GDM1 (cell line): ENCODE measurements at places on chromosomes 7 and 10.

GRCh38 chr10:28282336-28282735 is 20.5 kb downstream of the MPP7 start:
- DNase-seq: no peak

DNA sequence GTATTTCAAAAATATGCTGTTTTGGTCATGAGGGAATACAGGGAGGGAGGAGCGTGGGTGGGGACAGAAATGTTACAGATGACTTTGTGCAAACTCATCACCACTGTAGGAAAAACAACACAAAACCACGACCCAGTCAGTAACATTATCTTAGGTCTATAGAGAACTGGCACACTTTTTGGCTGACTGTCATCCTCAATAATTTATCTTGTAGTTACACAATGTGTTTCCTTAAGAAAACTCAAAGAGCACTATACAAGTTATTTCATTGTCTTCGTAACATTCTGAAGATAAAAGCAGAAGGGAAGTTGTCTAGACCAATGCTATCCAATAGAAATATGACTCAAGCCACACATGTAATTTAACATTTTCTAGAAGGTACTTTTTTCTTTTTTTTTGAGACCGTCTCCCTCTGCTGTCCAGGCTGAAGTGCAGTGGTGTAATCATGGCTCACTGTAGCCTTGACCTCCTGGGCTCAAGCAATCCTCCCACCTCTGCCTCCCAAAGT is 16.9 kb upstream of the CDK14 start:
- DNase-seq: no peak

- no peak for DNase-seq
Measured at GRCh38 chr7:151047976-151048815, at the start of gene ASIC3. Gene ASIC3 (plus strand): TSS chr7:151048531. CDS start chr7:151048886, 355 bp downstream.

DNA sequence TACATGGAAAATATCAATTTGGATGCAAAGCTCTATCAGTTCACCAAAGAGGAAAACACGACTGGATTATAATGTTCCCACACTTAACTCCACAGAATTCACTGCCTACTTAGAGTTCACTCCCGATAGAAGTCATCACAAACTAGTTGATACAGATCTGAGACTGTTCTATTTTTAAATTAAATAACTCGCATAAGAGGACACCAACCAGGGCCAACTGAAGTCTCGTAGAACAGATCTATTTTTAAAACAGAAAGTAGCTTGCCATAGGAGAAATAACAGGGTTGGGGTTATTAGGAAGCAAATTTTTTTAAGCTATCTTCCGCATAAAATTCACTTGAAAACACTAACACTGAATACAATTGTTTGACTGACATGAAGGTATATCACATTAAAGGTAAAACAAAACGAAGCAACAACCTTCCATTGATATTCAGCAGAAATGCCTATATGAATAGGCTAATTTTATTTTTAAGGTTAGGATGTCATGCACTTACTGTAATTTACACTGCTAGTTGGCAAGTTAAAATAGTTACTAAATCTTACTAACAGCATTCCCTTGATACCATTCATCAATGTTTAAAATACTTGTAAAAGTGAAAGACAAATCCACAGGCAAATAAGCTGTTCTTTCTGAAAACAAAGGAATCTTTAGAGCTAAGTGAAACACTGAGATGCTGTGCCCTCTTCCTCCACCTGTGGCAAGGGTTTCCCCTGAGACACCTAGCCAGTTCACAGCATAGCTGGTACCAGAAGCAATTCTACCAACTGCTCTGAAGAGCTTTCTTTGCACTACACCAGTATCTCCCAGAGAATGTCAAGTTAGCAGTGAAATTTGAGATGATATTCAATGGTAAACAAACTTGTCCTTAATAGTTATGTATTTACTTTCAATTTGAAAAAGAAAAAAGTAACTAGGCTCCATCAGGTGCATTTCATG is 186.7 kb upstream of the ANK3 start:
- no peak for DNase-seq

DNA sequence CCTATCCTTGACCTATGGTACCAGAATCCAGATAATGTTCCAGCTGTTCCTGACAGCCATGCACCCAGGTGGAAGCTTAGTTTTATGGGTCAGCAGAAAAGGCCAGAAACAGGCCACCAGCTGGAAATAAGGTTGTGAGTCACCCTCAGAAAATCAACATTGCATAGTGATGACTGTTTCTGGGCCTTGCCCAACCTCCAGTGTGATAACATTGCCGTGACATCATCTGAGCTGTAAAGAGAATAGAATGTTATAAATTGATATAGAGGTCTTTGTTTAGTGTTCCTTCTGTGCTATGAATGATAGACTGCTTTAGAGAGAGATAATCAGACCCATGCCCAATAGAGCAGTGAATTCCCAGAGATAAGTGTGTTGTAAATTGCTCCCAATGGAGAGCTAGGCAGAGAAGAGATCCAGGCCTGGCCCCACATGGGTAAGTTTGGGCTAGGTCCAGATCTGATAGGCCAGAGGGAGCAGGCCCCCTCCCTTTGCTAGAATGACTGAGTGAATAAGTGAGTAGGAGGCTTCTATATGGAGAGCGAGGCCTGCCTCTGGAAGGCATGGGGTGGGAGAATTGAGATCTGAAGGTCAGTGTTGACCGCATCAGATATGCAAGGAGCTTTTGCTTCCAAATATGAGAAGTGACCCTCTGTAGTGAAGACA is 14.2 kb upstream of the HPS1 start:
- no peak for DNase-seq

GRCh38 chr7:104946338-104946737 is 67.7 kb upstream of the KMT2E start:
- no peak for DNase-seq

GRCh38 chr7:46007990-46008643 is 87.0 kb upstream of the IGFBP3 start:
- DNase-seq: no peak
